ENCODE measurements at places on chromosomes 4 and X.

- DNase-seq: no peak
Measured at GRCh38 chr4:31039382-31039781, 319.2 kb downstream of the PCDH7 start.

- no peak for DNase-seq
Measured at GRCh38 chr4:2934077-2934812, 29.0 kb downstream of the NOP14 start.

- no peak for DNase-seq
Measured at GRCh38 chrX:371907-372306, 14.8 kb downstream of the PPP2R3B start.

DNA sequence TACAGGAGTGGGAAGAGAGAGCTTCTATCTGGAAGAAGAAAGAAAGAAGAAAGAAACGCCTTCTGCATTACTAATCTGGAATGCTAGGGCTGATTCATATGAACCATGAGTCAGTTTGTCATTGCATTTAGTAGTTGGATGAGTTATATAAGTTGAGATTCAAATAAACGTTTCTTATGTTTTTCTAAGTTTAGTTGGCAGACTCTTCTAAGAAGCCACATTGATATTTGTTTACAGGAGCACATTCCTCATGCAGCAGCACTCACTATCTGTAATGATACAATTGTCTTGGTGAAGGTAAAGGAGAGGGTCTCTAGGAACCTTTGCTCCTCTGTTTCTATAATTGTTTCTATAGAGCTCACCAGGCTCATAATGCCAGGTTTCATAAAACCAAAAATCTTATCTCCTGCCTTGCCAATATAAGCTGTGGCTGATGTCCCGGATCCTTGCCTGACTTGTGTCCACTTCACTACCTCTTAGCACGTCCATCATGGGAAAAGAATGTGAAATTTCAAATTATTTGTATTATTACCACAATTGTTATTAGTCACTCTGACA lies 39.5 kb downstream of the HOPX start:
- no peak for DNase-seq

DNA sequence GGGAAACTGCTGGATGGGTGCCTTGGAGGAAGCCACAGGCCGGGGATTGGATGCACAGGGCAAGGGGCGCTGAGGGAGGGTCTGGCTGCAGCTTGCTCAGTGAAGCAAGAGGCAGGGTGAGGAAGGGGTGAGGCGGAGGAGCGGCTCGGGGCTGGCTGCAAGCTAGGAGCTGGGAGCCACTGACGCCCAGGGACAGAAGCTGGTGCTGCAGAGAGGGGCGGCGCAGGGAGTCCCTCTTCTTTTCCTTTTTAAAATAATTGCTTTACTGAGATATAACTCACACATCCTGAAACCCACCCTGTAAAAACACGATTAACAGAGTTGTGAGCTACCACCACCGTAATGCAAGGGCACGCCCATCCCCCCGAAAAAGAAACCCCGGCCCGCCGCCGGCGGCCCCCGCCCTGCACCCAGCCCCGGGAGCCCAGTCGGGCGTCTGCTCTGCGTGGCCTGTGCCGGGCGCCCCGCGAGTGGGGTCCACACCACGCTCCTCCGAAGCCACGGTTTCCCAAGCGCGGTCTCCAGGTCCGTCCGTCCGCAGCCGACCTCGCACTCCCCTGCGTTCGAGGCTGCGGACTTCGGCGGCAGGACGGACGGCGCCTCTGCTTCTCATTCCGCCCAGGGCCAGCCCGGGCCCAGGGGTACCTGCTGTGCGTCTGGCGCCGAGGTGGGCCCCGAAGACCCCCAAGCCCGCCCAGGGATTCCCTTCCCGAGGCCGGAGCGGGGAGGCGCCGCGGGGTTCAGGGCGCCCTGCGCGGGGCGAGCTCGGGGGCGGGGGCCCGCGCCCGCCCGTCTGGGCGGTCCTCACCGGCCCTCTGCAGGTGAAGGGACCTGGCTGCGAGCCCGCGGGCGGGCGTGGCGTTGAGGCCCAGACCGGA lies 866 bp upstream of the UVSSA start:
- DNase-seq: no peak

DNA sequence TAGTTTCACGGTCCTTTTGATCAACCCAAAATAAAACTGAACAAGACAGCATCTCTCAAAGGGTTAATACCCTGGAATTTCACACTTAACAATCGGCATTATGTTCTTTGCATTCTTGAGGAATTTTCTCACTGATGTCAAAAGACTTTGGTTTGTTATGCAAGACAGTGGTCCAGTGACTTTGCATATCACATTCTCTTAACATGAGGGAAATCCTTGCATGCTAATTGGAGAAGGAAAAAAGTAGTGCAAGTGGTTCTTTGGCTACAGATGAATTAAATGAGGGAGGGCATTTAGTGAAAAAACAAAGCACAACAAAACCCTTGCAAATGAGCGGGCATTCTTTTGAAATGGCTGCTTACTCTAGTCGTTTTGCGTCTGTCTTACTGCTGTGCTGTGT lies 105.1 kb upstream of the LIMCH1 start:
- no peak for DNase-seq

GRCh38 chr4:145565328-145565727 lies 53.9 kb upstream of the MMAA start:
- no peak for DNase-seq

DNA sequence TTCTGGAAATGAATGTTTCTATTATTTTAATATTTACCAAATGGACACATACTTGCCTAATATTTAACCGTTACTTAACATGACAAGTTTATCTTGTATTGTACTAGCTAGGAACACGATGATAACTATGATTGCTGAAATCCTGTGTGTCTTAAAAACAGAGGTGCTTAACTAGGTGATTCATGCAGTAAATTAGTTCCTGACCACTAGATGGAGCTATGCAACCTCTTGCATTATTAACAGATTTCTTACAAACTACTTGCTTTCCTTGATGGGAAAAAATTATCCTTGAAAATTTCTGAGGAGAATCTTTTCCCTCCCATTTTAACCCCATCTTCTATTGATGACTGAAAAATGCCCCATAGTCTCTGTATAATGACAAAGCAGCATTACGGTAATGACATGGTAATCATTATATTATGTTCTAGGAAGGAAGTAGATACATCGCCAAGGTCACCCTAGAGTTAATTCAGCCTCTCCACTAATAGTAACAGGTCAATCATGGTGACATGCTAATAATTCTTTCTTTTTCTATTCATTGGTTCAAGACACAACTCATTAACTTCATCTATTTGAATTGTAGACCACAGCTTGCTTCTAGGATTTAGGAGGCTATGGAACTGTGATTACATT lies 844.2 kb downstream of the RAPGEF2 start:
- no peak for DNase-seq

- DNase-seq: no peak
Measured at GRCh38 chr4:152941411-152941810, 5.3 kb downstream of the FHDC1 start.

- no peak for DNase-seq
Measured at GRCh38 chr4:184355111-184355604, 119.2 kb downstream of the IRF2 start.

DNA sequence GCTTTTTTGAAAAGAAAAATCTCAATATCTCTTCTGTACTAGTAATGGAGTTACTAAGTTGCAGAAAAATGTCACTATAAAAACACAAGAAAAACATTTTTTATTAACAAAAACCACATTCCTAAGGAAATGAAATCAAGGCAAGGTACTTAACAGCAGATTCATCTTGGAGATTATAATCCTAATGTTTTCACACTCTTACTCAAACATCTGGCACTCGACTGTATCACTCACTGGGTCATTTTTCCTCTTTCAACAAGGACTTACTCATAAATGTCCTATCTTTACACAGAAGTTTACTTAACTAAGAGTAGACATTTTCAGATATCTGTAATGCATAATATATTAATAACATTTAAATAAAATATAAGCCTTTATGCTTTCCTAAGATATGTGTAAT lies 216.6 kb downstream of the NR3C2 start:
- no peak for DNase-seq

- no peak for DNase-seq
Measured at GRCh38 chrX:20217271-20217670, 49.4 kb downstream of the RPS6KA3 start.

Measured in stimulated activated CD8-positive, alpha-beta memory T cell treated with anti-CD3 and anti-CD28 coated beads, Interleukin-7, amount 100 ng/mL, for 48 hours (primary cell).